ENCODE measurements at places on chromosomes 7 and 10. TPM values are rescaled to one million over a fixed set of nuclear protein-coding genes. Genes with fewer than 3 reads are reported as not detected.

Gene WNT16
- 0.08 TPM for polyA plus RNA-seq

Gene GCK
- not detected for polyA plus RNA-seq

Gene CD36
- polyA plus RNA-seq = 185 TPM

Gene WDR91
- 15.2 TPM for polyA plus RNA-seq

Gene RBP4
- not detected for polyA plus RNA-seq

Gene UCN3
- polyA plus RNA-seq = not detected

Gene ZNF365
- not detected for polyA plus RNA-seq

Gene RBM48
- polyA plus RNA-seq = 11.6 TPM

DNA sequence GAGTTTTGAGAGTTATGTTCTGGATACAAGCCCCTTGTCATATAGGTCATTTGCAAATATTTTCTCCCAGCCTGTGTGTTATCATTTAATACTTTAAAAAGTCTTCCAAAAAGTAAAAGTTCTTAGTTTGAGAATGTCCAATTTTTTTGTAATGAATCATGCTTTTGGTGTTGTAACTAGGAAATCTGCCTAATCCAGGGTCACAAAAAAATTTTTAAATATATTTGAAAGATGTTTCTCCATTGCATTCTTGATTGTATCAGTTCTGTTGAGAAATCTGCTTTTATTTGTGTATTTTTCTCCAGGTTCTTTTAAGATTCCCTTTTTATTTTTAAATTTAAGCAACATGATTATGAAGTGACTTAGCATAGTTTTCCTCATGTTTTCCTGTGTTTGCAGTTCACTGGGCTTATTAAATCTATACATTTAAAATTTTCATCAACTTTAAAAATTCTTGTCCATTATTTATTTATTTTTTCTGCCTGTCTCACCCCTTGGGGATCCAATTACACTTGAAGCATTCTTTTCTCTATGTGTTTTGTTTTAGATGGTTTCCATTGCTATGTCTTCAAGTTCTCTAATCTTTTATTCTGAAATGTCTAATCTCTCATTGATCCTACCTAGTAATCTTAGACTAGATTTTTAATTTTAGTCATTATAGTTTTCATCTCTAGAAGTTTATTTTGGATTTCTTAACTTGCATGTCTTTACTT lies 47.0 kb downstream of the CCDC71L start:
- no peak for DNase-seq

DNA sequence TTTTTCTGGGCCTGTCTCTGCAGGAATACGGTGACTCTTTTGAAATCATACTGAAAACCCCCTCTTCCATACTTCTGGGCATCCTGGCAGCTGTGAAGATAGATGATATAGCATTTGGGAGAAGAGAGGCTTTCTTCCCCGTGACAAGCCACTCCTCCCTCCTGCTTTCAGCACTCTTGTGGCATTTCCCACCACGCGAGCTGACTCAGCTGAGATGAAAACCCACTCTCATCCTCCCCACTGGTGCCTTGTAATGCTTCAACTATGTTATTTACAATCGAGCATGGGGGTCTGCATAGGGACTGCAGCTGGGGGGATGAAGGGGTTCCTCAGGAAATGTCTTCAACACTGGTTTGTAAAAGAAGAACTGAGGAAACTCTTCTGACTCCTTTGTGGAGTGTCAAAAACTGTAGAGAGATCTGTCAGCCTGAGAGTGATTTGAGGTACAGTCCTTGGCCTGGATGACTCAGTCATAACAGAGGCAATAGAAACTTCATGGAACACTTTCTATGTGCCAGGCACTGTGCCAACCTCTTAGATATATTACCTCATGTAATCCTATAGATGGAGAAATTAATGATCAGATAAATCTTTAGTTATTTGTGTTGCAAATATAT lies 1.7 kb upstream of the TBATA start:
- DNase-seq = no peak

GRCh38 chr7:143243111-143243510 lies 20.1 kb upstream of the GSTK1 start:
- DNase-seq = no peak

DNA sequence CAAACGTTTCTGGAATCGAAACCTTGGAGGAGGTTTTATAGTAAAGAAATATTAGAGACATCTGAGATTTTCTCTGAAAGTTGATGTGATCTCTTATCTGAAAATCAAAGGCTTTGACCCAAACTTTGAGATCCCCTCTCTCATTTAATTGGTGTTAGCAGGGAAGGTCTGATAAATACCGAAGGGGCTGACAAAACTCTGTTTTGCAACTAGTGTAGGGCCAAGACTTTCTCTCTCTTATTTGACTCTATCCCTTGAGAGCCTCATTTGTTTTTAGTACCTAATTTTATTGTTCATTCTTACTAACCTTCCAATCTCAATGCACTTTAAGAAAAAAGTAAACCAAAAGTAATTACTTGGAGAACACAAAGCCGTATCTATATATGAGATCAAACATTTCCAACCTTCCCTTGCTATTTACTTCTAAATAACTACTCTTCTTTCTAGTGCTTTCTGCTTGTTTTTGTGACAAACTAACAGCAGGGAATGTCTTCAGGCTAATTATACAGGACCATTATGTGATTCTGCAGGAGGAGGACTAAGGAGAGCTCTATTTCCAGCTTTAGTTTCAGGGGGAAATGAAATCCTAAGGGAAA lies 33.4 kb upstream of the NPVF start:
- no peak for DNase-seq

GRCh38 chr10:30742471-30742870 lies 112.9 kb upstream of the LYZL2 start:
- peak; percentile 86 for DNase-seq

GRCh38 chr10:111086574-111086973 lies 9.7 kb downstream of the ADRA2A start:
- no peak for DNase-seq

- DNase-seq = no peak
These were observed 41.9 kb downstream of the LRRN3 start for GRCh38 chr7:111132833-111133232.

DNA sequence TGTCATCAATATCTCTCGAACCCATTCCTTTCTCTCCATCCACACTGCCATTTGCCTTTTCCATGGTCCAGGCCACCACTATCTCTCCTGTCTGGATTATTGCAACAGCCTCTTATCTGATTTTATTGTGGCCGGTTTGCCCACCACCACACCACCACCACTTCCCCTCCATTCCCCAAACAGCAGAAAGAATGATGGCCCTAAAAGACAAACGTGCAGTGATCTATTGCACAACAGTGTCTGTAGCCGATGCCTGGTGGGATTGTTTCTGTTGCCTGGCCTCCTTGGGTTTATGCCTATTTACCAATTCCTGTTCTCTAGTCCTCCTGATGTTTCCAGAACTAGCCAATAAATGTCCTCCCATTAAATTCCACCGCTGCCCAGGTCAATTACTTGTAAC lies 10.2 kb upstream of the ST8SIA6 start:
- no peak for DNase-seq

GRCh38 chr7:135974667-135975066 lies 2.5 kb downstream of the MTPN start:
- DNase-seq = no peak
